ENCODE measurements at places on chromosomes 4 and X.

DNA sequence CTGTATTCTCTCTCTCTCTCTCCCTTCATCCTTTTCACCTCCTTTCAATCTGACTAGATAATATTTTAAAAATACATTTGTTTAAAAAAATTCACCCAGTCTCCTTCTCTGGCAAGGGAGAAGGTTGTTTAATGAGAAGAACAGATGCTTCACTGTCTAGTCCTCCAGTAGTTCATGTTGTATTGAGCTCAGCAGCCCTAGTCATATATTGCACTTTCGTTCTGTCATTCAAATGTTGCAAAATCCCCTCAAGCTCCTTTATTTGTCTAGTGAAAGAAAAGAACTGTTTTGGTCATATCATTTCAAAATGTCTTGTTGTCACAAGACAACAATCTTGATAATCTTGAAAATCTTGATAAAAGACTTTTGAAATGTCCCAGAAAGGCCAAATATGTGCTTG lies 248.0 kb downstream of the GALNTL6 start:
- no peak for DNase-seq

DNA sequence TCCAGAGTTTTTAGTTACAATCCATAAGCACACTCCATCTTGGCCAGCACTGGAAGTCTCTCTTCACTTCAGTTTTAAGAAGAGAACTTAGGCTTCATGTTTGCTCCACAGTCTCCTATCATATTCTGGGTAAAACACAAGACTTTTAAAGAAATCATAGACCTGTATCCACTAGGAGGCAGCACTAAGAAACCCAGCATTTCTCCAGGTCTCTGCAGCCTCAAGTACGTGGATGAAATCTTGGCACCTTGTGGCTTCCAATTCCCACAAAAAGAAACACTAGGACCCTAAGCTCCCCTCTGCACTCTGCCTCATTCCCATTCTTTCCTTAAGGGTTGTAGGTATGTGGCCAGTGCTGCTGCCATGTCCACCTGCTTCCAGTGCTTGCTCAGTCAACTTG lies 367.3 kb upstream of the CASK start:
- DNase-seq = no peak

DNA sequence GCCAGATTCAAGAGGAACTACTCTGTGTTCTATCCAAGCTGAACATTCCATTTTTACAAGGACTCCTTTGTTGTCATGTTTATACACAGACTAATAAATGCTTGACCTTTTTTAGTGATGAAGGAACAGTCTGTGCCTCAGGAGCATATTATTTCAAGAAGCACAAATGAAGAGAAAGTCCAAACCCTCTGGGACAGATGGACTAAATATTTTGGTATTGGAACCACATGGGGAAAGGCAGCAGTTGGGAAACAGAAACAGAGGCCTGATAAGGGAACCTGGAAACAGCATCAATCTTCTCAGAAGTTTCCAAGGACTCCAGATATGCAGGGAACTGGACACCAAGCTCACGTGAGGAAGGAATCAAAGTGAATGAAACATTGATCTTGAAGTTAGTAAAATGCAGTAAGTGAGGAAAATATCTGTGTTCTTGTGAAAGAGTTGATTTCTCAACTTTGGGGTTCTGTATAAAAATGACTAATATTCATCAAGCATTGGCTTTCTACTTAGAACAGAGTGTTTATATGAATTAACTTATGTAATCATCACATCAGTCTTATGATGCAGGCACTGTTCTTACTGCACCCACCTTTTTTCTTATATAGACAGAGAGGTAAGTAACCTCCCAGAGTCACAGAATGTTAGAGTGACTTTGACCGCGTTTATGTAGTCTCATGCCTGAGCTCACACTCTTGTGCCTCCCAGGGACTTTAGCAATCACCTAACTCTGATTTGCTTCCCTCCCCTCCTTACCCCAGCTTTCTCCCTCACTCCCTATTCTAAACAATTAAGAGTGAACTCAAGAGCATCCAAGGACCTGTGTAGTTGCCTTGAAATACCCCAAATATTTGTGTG lies 148.9 kb upstream of the JADE1 start:
- DNase-seq = no peak

- DNase-seq = no peak
Measured at GRCh38 chrX:13123857-13124345, 79.5 kb upstream of the FAM9C start.

- no peak for DNase-seq
Measured at GRCh38 chrX:122572461-122572860, 611.6 kb upstream of the GRIA3 start.

DNA sequence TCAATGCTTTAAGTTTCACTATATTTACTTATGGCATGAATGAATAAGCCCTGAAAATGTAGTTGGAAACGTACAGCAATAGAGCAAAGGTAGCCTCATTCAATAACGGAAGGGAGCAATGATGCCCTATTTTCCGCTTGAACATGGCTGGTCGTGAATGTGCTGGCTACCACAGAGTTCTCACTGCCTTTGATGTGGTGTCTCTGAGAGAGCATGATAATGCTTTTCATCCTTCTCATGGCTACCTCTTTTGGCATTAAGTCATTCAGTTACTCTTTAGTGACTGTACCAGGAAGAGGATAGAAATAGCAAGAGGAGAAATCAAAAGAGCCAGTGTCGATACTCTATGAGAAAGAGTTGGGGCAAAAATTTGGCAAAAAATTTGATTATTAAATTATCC lies 308.0 kb downstream of the PPP3CA start:
- no peak for DNase-seq

DNA sequence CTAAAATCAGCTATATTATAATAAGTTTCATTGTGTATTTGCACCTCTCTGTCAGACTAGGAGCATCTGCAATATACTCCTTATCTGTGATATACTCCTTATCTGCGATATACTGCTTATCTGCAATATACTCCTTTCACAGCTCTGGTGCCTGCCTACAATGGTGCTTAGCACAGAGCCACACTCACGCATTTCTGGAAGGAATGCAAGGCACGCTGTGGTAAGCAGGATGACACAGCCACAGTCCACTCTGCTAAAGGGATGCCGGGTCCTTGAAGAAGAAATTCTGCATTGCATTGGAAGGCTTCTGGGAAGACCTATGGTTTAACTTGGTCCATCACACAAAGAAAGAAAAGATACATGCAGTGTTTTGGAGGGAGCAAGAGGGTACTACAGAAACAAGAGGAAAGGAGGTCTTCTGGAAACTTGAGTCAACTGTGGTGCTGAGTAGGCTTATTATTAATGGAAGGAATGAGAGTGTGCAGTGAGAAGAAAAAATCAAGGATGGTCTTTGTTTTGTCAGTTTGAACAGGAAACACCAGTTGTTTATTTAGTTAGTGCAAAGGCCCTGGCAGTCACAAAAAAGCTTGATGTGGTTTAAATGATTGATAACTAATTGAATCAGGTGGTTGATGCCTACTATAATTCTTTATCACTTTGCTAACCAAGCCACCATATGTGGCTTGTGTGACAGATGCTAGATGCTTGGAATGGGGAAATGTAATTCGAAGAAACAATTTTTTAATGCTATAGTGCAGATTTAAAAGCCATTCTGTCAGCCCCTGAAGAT lies 342.3 kb downstream of the GRXCR1 start:
- no peak for DNase-seq

GRCh38 chr4:78749258-78749971 lies 26.7 kb upstream of the BMP2K start:
- no peak for DNase-seq

DNA sequence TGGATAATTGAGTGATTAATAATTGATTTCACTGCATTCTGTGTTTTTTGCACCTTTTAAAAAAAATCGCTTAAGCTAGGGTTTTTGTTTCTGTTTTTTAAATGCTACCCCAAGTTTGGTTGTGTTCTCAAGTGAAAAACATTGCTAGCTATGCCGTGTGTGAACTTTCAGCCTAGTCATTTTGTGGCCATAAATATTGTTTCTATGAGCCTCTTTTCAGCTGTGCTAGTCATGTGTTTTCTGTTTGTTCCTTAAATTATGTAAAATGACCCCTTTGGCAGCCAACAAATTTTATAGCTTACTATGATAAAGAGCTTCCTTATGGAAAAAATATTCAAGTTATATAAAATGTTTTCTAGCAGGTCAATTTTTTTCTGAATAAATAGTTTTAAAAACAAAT lies 59.1 kb downstream of the GALNT7 start:
- DNase-seq = no peak

GRCh38 chrX:1545776-1546408 lies 8.9 kb upstream of the P2RY8 start:
- DNase-seq = peak; percentile 32

GRCh38 chr4:33961761-33962160 lies 2282.6 kb downstream of the ARAP2 start:
- no peak for DNase-seq

DNA sequence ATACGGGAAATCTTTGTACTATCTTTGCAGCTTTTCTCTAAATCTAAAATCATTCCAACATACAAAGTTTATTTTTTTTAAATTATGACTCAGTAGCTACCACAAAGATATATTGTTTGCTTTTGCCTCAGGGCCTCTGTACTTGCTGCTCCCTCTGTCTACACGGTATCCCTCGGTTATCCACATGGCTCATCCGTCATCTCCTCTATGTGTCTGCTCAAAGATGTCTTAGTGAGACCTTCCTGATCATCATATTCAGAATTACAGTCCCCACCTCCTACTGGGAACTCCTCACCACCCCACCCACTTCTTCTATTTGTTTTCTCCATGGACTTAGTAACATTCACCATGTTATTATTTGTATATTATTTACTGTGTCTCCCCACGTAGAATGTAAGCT lies 107.8 kb downstream of the PARM1 start:
- no peak for DNase-seq

- DNase-seq = no peak
Measured at GRCh38 chr4:41873380-41874295, 61.6 kb upstream of the TMEM33 start.

DNA sequence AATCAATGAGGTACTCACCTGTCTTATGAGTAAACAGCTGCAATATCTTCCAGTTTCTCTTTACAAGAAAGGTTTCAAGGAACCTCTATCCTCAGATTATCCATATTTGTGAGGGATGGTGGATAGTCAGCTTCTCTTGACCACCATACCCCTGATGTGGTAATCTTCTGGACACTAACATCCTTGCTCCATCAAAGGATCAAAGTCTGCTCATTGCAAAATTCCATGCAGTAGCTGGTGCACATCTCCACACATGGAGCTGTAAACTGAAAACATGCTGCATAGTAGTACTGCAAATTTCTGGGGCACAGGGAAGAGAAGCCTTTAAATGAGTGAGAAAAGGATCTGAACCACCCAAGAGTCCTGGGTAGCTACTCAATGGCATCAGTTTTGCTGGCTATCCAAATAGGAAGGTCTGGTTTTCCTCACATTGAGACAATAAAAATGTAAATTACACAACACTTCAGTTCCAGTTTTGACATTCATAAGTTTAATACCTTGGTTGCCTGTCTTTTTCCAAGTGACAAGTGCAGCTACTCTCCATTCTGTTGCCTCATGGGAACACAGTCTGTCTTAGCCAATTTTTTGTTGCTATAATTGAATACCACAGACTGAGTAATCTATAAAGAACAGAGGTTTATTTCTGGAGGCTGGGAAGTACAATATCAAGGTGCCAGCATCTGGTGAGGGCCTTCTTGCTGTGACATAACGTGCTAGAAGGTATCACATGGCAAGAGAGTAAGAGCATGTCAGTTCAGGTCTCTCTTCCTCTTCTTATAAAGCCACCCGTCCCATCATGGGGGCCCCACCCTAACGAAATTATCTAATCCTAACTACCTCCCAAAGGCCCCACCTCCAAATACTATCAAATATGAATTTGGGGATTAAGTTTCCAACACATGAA lies 34.4 kb upstream of the ARHGEF6 start:
- DNase-seq = no peak

DNA sequence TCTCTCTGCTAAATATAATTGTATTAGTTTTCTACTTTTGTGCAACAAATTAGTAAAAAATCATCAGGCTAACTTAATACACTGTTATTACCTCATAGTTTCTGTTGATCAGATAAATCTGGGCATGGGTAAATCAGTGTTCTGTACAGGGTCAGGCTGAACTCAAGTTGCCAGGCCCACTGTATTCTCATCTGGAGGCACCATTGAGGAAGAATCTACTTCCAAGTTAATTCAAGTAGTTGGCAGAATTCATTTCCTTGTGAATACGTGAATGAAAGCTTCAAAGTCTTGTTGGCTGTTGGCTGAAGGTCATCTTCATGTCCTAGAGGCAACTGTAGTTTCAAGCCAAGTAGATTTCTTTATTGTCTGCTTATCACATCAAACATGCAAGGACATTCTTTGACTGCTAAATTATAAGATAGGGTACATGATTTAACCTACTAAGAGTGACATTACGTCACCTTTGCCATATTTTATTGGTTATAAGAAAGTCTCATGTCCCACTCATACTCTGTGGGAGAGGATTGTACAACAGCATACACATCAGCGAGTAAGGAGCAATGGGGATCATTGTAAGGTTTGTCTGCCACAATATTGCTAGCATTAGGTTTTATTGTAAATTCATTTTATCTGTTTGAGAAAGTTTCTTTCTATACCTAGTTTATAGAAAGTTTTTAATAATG lies 1219.0 kb downstream of the ARAP2 start:
- DNase-seq = no peak

- no peak for DNase-seq
Measured at GRCh38 chrX:128781506-128781905, 729.3 kb upstream of the ACTRT1 start.

- no peak for DNase-seq
Measured at GRCh38 chr4:122548452-122548851, 72.4 kb downstream of the IL21 start.

- DNase-seq = peak; percentile 67
Measured at GRCh38 chr4:153114771-153115321, 89.4 kb upstream of the TRIM2 start.

DNA sequence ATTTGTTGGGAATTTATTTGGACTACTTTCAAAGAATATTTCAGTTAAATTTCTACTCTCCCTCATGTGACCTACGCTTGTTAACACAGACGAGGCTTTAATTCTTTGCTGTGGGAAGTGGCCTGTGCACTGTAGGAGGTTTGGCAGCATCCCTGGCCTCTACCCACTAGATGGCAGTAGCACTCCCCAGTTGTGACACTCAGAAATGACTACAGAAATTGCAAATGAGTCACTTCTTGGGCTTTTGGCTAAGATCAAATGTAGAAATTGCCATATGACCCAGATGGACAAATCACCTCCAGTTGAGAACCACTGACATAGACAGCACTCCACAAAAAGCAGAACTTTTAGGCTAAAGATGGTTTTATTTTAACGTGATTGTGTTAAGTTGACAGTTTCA lies 22.1 kb downstream of the PIR start:
- DNase-seq = peak; percentile 74

DNA sequence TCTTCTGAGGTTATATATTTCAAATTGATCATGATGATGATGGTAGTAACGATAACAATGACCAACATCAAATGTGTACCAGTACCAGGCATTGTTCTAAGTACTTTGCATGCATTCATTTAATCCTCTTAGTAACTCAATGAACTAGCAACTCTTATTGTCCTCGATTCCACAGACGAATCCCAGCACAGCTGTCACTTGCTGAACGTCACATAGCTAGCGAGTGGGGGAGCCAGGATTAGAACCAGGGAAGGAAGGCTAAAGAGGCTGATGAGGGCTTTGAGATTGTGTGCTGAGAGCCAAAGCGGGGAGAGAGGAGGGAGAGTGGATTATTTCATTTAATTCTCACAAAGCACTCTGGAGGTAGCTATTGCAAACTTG lies 103.6 kb downstream of the PHOX2B start:
- DNase-seq = no peak

- no peak for DNase-seq
Measured at GRCh38 chr4:115325836-115326235, 212.4 kb upstream of the NDST4 start.

- no peak for DNase-seq
Measured at GRCh38 chr4:28082686-28083390, 1222.2 kb downstream of the STIM2 start.
